ENCODE measurements at places on chromosomes 1 and 21.

- DNase-seq: no peak
These were observed 10.0 kb upstream of the AGPAT3 start for GRCh38 chr21:43854773-43855633.

DNA sequence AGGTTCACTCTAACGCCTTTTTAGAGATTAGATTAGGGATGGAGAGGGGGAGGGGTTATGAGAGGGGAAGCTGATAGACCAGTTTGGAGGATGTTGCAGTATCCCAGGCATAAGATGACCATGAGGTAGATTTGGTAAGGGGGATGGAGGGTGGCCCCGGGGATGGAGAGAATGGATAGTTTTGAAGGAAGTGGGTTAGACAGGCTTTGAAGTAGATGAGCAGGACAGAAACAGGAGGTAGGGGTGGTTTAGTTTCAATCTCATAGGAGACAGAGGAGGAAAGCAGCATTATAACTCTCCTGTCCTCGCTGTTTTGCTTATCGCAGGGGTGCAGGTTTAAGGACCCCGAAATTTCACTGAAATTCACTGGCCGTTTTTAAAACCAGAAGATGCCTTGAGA lies 11.8 kb downstream of the UBIAD1 start:
- DNase-seq: no peak

DNA sequence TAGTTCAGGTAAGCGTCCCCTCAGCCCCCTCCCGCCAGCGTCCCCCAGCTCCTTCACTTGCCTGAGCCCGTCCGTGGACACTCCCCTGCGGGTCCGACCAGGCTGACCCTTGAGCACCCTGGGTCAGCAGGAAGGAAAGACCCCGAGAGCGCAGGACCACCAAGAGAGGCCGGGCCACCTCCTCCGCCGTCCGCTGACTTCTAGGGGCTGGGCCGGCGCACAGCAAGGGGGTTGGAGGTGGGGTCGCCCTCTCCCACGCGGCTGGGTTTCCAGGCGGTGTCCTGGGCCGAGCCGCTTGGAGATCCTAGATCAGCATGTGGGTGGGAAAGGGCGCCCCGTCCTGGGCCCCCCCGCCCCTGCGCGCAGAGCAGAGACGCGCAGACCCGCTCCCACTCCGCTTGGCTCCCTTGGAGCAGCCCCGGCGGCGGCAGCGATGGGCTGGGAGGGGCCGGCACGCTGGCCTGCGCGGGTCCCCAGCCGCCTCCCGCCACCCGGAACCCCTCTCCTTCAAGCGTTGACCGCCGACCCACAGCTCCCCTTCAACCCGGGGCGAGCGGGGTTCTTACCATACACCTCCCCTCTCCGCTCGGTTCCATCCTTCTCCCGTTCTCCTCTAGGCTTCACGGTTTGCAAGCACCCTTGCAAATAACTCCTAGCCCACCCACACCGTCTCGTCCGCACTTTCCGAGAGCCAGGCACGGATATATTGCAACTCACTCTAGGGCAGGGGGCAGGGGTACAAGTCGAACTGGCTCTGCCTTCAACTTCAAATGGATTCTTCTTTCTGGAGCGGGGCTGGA lies 7.5 kb downstream of the KNCN start:
- no peak for DNase-seq

GRCh38 chr1:111392460-111392945 lies 35.0 kb downstream of the OVGP1 start:
- no peak for DNase-seq

- no peak for DNase-seq
These were observed 7.4 kb downstream of the ZNF644 start for GRCh38 chr1:91014475-91014874.

DNA sequence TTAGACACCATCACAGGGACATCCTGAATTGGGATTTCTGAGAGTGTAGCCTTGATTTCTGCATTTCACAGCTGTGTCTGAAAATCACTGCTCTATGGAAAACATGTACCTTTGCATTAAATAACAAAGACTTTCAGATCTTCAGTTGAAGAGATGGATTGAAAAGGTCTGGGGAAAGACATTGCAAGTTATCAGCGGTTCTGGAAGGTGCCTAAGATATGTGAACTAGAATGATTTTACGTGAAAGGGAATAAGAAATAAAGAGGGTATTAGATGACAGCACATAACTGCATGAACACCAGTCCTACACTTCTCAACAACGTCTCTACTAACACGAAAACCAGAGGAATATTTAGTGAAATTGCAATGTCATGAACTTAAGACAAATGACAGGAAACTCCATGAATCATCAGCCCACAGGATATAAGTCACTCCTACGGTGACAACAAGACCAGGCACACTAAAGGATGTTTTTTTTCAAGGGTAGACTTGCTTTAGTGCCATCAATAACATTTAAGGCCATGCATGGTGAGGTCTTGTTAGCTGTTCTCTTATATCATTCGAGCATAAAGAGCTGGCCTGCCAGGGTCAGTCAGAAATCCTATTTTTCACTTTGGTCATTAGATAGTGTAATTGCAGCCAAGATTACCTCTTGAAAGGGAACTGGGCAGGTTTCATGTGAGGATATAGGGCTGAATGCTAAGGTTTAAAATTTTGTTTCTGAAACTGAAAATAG lies 283.1 kb downstream of the GRIK1 start:
- DNase-seq: no peak

DNA sequence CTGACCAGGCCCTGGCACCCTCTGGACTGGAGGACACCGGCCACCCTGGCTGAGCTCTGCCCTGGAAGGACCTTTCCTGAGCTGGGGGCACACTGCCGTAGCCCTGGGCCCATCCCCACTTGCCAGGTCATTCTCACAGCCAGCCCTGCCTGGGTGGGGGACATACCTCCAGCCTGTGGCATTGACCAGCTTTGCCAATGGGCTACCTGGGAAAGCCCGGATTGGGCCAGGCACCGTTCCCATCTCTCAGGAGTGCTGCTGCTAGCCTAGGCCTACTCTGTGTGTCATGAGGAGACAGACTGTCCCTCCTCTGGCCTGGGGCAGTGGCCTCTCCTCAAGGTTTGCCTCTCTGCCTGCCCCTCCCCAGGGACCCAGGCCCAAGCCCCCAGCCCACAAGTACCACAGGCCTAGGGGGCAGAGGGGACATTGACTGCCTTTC lies 40.0 kb downstream of the COQ8A start:
- no peak for DNase-seq

DNA sequence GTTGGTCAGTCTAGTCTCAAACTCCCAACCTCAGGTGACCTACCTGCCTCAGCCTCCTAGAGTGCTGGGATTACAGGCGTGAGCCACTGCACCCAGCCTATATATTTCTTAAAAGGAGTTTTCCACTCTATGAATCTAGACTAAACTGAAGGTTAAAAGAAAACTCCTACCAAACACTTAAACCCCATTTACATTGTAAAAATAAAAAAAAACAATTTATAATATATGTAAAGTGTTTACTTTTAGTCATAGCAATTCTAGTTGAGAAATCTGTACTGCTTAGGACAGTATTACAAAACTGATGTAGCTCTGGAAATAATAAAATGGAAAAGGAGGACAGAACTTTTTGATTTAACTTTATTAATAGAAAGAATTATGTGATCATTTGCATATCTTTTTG lies 9.5 kb downstream of the ASB17 start:
- no peak for DNase-seq

GRCh38 chr1:26938004-26938658 lies 16.6 kb downstream of the NUDC start:
- no peak for DNase-seq

- no peak for DNase-seq
These were observed 92.1 kb downstream of the NRIP1 start for GRCh38 chr21:14972678-14973077.

DNA sequence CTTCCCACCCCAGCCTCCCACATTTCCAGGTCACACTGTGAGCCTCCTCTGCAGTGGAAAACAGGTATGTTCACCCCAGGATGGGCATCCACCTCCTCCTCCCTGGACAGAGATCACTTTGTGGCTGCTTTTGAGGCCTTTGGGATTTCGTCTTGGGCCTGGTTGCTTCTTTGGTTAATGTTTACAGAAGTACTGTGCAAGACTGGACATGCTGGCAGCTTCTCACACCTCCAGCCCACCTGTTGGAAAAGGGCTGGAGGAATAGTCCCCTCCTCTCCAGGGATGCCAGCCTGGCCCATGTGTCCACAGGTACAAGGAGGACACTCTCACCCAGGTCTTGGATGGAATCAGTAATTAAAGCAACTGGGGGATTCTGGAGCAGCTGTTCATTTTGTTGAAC lies 56.1 kb downstream of the KAZN start:
- DNase-seq: no peak

- no peak for DNase-seq
These were observed 3.0 kb downstream of the OLFML3 start for GRCh38 chr1:113981962-113982931.

DNA sequence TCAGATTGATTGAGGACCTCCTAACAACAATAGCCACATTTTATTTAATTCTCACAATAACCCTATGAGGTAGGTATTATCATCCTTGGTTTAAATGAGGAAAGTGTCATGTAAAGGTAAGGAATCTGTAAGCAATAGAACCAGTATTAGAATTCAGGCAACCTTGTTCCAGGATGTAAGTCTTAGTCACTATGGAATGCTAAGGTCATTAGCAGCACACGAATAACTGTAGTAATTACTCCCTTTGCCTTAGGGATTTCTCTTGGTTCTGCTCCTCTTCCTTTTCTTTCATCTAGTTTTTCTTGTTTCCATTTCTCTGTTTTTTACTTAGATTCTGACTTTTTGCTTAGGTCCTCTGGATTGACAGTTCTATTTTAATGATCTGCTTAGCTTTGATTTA lies 23.1 kb upstream of the ATP6V1G3 start:
- no peak for DNase-seq

- no peak for DNase-seq
These were observed 196.9 kb upstream of the TMEM51 start for GRCh38 chr1:14956579-14957195.

DNA sequence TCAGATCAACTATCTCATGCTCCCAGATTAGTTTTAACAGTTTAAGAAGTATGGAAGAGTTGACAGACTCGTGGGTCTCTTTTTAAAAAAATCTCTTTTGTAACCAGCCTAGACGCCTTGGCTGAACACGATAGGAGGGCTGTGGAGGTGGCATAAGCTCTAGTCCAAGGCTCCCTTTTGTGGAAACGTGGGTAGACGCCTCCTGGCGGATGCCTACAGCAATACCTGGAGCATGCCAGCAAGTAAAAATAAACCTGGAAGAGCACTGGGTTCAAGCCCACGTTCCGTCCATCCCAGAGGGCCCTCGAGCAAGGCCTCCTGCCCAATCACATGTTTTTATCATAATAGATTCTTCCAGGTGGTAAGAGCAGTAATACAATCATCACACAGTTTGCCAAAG lies 87.9 kb downstream of the RGS7 start:
- DNase-seq: no peak

GRCh38 chr1:103146166-103146565 lies 37.8 kb upstream of the COL11A1 start:
- no peak for DNase-seq

DNA sequence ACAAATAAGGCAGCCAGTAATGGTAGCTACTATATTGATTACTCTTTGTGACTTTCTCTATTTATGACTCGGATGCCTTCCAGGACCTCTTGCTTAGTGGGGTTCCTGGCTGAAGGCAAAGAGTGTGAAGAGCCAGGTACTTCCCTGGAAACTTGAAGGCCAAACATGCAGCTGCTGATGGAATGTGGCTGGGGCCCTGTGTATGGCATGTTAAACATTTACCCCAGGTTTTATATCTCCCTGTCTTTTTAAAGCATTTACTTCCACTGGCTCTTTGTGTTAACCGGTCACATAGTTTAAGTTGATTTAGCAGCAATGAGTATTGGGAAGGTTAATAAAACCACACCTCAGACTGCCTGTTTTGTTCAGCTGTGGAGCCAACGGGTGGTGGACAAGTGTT lies 45.7 kb upstream of the PAXBP1 start:
- no peak for DNase-seq
